ENCODE measurements at places on chromosomes 1 and 21.

DNA sequence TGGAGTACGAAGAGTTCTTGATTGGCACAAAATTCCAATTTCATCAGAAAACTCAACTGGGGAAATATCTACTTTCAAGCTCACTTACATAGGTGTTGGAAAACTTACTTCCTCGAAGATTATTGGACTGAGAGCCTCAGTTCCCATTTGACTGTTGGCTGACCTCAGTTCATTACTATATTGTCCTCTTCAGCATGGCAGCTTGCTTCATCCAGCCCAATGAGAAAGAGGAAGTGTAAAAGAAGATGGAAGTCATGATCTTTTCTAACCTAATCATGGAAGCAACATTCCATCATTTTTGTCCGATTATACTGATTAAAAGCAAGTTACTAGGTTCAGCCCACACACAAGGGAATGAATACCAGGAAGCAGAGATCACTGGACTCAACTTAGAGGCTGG is 49.4 kb downstream of the HSD3B1 start:
- DNase-seq, result no peak

GRCh38 chr21:41620982-41621381 is 113.0 kb upstream of the TMPRSS2 start:
- no peak for DNase-seq

DNA sequence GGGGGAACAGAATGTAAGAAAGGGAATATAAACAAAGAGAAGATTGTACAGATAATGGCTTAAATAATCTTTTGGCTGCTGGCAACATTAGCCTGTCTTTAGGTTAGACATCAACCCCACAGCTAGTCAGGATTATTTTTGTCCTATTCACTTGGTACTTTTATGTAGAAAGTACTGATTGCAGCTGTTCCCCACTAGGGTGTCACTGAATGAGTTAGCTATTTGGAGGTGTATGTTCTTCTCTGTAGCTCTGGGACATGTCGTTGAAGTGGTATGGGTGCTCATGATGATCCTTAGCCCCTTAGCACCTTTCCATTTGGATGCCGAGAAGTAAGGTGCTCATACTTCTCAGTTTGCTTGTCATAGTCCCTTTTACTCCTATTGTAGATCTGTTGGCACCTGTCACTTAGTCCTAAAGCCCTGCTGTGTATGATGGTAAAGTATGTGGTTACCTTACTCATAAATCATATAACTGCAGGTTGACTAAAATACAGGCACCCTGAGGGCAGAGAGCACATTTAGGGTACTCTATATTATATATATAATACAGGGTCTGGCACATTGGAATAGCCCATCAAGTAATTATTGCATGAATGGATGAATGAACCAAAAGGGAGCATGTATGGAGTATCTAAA is 64.6 kb downstream of the USP25 start:
- no peak for DNase-seq

DNA sequence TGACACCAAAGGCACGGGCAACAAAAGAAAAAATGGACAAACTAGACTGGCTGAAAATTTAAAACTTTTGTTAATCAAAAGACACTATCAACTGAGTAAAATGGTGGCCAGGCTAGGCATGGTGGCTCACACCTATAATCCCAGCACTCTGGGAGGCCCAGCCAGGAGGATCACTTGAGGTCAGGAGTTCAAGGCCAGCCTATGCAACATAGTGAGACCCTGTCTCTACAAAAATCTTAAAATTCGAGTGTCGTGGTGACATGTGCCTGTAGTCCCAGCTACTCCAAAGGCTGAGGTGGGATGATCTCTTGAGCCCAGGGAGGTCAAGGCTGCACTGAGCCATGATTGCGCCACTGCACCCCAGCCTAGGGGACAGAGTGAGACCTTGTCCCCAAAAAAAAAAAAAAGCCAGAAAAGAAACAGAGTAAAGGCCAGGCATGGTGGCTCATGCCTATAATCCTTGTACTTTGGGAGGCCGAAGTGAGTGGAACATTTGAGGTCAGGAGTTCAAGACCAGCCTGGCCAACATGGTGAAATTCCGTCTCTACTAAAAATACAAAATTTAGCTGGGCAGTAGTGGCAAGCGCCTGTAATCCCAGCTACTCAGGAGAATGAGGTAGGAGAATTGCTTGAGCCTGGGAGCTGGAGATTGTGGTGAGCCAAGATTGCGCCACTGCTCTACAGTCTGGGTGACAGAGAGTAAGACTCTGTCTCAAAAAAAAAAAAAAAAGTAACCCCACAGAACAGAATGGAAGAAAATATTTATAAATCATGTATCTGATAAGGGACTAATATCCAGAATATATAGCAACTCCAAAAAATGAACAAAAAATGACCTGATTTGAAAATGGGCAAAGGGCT is 8.0 kb downstream of the TUT4 start:
- no peak for DNase-seq
